NCI-H1105 (cell line): ENCODE measurements at places on chromosomes 7 and 10.

- no peak for DNase-seq
Measured at GRCh38 chr7:73621168-73622063, 2.9 kb downstream of the MLXIPL start.

DNA sequence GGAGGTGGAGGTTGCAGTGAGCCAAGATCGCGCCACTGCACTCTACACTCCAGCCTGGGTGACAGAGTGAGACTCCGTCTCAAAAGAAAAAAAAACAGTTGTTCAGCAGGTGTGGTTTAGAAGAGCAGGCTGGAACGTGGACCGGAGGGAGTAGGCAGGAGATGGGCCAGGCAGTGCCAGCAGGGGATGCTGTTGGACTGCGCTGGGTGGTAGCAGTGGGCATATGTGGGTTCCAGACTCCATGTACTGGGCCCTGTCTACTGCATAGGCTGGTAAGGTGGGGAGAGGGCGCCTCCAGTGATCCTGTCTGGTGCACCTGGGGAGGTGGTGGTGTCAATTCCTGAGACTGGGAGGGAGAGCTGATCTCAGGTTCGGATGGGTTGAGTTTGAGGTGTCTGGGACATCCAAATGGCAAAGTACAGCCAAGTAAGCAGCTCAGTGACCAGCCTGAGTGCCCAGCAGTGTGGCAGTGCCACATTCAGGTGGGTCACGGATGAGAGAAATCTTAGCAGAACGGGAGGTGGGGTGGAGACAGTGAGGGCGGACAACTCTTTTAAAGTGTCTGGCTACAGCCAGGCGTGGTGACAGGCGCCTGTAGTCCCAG lies 25.9 kb downstream of the SFXN4 start:
- no peak for DNase-seq

- no peak for DNase-seq
Measured at GRCh38 chr7:1696671-1697498, 26.8 kb downstream of the ELFN1 start.

DNA sequence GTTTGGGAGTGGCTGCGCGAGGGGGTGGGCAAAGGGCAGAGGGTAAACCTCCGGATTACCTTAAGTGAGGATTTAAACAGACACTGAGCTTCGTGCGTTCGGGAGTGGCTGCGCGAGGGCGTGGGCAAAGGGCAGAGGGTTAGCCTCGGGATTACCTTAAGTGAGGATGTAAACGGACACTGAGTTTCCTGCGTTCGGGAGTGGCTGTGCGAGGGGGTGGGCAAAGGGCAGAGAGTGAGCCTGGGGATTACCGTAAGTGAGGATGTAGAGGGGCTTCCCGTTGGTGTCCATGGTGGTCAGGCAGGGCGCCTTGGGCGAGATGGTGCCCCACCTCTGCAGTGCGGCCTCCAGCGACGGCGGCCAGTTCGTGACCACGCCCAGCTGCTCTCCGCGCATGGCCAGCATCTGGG lies 275.8 kb downstream of the DIP2C start:
- DNase-seq = no peak

DNA sequence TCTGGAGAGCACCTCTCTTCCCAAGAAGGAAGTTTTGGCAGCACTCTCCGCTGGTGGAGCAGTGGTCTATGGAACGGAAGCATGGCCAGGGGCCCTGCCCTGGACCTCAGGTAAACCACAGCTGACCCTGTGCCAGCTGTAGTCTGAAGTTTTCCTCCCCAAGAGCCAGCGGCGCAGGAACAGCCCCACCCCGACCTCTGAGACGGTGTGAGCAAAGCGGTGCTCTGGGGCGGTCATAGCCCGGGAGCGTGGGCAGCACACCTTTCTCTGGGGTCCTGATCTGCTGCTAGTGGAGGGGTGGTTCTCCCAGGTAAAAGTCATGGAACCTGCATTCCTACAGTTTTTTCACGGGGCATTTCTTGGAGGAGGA lies 52.6 kb downstream of the TSPAN15 start:
- no peak for DNase-seq

DNA sequence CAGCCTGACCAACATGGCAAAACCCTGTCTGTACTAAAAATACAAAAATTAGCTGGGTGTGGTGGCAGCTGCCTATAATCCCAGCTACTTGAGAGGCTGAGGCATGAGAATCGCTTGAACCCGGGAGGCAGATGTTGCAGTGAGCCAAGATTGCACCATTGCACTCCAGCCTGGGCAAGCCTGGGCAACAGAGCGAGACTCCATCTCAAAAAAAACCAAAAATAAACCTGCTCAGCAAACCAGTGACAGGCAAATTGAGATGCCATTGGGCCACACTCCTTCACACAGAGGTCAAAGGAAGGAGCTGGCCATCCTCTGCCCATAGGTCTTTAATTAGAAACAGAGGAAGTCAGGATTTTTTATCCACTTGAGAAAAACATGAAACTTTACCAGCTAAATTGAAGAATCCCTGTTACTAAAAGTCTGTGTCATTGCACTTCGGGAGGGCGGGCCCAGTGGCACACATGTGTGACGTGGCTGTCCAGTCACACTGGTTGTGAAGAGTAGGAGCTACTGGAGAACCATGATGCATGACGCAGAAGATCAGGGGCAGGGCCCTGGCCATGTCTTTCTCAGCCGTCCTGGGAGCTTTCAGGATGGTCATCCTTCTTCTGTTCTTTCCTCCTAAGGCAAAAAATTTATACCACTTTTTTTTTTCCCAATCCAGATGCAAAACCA lies 118.3 kb upstream of the ZNF438 start:
- DNase-seq = no peak

- DNase-seq = no peak
Measured at GRCh38 chr10:133009218-133009950, 67.0 kb upstream of the CFAP46 start.
